ENCODE measurements at places on chromosomes 3 and 15.

DNA sequence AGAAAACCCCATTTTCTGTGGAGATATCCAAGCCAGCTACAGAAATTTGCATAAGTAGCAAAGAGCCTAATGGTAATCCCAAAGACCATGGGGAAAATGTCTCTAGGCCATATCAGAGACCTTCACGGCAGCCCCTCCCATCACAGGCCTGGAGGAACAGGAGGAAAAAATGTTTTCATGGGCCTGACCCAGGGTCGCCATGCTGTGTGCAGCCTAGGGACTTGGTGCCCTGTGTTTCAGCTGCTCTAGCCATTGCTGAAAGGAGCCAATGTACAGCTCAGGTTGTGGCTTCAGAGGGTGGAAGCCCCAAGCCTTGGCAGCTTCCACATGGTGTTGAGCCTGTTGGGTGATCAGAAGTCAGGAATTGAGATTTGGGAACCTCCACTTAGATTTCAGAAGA lies 1150.7 kb downstream of the OTOL1 start:
- DNase-seq = no peak

DNA sequence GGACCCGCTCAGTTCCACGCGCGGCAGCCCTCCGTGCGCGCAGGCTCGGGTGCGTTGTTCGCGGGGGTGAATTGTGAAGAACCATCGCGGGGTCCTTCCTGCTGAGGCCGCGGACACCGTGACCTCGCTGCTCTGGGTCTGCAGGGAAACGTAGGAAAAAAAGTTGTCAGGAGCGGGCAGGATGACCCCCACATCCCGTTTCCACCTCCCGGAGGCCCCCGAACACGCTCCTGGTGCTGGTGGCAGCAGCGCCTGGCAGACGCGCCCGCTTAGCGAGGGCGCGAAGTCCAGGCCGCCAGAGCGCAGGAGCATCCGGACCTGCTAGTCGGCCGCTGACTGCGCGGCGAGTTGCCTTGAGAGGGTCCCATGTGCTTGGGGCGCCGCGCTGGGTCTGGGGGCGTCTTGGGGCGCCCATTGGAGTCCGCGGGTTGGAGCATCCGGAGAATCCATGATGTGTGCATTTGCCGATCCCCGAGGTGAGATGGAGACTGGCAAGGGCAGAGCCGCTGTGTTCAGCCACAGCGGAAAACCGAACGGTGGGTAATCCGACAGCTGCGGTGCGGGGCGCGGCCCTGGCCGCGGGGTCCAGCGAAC lies 520 bp downstream of the GREM1 start:
- DNase-seq = no peak

DNA sequence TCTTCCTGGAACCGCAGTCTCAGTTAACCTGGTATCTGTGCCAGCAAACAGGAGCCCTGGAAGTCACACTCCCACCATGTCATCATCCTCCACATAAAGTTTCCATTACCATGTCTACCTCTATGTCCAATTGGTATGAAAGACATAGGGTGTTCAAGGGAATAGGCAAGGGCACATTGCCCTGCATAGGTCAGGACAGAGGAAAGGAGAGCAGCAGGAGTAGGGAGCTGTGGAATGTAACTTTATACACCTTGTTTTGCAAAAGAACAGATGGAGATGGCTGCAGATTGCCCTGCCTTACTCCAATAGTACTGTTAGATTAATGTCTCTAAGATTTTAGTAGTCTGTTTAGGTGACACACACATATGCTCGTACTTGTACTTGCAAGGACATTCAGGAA lies 1056.4 kb downstream of the NTRK3 start:
- no peak for DNase-seq

- no peak for DNase-seq
These were observed 15.9 kb upstream of the SPTSSB start for GRCh38 chr3:161386991-161387770.

DNA sequence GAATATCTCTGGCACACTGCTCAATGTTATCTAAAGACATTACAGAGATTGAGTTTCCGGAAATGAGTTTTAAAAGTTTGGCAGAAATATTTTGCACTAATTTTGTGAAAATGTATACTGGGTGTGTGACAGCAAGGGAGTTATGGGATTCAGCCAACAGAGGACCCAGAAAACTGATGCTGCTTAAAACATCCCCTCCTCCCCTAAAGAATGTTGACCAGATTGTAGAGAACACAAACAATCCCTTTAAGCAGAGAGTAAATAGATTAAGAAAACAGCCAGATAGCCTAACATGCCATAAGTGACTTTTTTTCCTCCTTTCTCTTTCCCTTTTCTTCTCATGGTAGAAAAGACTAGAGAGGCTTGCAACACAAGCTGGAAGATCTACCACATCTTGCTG lies 928.0 kb upstream of the ALCAM start:
- DNase-seq = no peak

DNA sequence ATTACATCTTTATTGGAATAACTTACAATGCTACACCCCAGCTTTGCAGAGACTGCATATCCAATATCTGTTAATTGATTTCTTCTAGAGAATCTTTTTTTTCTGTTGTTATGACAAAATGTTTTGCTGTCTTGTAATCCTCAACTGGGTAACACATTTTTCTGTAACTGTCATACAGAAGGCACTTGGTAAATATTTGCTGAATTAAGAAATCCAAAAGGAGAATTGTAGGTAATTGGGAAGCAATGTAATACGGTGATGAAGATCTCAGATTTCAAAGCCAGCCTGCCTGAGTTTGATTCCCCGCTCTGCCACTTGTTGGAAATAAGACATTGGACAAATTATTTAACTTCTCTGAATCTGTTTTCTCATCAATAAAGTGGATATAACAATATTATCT lies 169.1 kb downstream of the WDR72 start:
- DNase-seq = no peak

GRCh38 chr3:105747696-105748095 lies 121.1 kb downstream of the CBLB start:
- DNase-seq = no peak

- DNase-seq = no peak
These were observed 7.3 kb downstream of the RAB27A start for GRCh38 chr15:55282284-55282833.

DNA sequence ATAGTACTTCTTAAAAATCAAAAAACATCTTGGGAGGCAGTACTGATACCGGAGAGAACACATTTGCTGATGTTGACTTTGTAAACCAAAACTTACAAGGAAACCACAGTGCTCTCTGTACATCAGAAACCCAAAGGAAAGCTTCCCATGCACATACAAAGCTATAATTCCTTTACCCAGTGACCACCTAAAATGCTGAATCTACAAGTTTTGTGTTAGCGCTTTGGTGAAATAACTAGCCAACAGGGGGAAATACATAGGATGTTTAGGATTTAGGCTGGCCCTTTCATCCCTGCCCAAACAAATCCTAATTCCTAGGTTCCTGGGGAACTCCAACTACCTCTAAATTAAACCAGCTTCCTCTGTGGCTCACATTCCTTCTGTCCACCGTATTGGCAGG lies 15.3 kb upstream of the SPG21 start:
- no peak for DNase-seq

DNA sequence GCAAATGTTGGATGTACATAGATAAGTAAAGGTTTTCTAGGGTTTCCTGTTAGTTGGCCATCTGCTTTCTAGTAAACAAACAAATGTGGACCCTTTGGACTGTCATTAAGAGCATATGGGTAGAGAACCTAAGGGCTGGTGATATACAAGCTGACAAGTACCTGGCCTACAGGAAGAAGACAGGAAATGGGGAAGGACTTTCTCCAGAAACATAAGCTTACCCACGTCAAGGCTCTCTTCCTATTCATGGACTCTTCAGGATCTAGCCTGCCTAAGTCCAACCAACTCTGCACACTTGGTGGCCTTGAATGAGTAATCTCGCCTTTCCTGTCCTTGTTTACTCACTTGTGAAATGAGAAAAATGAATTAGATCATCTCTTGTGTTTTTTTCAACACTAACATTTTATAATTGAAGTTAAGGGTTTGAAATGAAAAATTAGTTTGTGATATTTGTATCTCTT lies 22.2 kb upstream of the GOLIM4 start:
- DNase-seq = no peak

GRCh38 chr15:39594446-39595337 lies 13.8 kb downstream of the THBS1 start:
- DNase-seq = no peak

DNA sequence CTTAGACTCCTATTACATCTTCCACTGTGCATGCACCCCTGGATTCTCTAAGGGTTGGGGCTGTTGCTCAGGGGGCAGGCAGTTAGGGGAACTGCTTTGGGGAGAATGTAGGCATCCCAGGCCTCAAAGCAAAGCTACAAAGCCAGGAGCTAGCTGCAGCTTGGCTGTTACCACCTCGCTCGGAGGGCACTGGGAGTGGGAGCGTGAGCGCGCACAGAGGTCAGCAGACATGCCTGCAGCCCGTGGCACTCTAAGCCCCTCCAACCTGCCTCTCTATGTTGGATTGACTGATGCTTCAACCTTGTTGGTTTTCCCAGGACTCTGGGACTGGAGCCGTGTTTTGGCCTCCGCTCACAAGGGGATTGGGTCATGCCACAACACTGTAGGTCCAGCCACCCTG lies 69.8 kb downstream of the CPN2 start:
- no peak for DNase-seq

DNA sequence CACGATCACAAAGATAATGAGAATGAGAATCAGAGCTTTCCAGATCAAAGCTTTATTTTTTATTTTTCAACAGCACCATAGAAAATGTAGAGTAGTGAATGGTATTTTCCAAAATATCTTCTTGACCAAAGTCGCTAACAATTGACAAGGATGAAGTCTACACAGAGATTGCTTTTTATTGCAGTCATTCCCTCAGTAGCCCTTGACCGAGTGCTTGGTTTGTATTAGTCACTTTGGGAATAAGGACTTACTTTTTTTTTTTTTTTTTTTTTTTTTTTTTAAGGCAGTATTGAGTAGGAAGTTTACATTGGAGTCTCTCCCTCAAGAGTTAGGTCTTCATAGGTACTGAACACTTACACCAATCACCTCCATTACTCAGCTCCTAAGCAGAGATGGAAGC lies 39.8 kb downstream of the THRB start:
- no peak for DNase-seq

Measured in HuH-7.5 (cell line).